AG04449 (cell line): ENCODE measurements at places on chromosomes 13 and 19.

- DNase-seq = no peak
These were observed 380.8 kb downstream of the KCTD12 start for GRCh38 chr13:76505437-76505836.

GRCh38 chr13:33045851-33046592 lies 29.8 kb downstream of the KL start:
- DNase-seq = no peak

DNA sequence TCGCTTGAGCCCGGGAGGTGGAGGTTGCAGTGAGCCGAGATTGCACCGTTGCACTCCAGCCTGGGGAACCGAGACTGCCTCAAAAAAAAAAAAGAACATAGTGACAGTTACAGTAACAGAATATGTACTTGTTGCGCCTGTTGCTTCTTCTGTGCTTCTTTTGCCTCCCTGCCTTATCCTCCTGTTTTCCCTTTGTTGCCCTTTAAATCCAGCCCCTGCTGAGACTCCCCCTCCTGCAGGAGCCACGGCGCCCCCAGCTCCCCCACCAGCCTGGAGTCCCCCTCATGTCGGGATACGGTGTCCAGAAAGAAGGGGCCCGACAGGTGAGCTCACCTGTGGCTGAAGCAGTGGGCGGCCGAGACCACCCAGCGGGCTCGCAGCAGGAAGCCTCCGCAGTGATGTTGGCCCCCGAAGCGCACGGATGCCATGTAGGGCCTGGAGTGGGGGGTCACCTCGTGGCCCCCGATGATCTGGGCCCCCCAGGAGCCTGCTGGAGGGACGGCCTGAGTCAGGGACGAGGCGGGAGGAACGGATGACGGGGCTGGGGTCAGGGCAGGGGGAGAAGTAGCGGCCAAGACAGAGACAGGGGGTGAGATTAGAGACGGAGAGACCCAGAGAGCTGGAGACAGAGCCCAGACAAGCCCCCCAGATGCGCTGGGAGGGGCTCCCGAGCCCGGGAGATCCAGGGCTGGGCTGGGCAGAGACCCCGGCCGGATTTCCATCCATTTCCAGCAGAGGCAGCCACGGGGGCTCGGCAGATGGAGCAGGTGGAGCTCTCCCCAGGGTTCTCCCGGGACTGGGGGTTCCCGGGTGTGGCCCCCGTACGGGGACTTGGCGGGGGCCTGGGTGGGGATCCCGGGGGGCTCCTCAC lies 536 bp downstream of the PRSS57 start:
- no peak for DNase-seq

GRCh38 chr13:34153428-34154180 lies 335.7 kb downstream of the RFC3 start:
- DNase-seq = no peak

DNA sequence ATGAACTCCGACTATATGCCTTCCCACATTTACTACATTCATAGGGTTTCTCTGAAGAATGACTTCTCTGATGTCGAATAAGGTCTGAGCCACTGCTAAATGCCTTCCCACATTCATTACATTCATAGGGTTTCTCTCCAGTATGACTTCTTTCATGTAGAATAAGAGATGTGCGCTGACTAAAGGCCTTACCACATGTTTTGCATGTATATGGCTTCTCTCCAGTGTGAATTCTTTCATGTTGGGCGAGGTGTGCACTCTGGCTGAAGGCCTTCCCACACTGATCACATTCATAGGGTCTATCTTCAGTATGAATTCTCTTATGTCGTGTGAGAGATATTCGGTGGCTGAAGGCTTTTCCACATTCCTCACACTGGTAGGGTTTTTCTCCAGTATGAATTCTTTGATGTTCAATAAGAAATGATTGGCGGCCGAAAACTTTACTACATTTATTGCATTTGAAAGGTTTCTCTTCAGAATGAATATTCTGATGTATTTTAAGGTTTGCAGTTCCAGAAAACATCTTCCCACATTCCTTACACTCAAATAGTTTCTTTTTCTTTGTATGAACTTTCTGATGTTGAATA lies 35.8 kb downstream of the ZNF667 start:
- no peak for DNase-seq

DNA sequence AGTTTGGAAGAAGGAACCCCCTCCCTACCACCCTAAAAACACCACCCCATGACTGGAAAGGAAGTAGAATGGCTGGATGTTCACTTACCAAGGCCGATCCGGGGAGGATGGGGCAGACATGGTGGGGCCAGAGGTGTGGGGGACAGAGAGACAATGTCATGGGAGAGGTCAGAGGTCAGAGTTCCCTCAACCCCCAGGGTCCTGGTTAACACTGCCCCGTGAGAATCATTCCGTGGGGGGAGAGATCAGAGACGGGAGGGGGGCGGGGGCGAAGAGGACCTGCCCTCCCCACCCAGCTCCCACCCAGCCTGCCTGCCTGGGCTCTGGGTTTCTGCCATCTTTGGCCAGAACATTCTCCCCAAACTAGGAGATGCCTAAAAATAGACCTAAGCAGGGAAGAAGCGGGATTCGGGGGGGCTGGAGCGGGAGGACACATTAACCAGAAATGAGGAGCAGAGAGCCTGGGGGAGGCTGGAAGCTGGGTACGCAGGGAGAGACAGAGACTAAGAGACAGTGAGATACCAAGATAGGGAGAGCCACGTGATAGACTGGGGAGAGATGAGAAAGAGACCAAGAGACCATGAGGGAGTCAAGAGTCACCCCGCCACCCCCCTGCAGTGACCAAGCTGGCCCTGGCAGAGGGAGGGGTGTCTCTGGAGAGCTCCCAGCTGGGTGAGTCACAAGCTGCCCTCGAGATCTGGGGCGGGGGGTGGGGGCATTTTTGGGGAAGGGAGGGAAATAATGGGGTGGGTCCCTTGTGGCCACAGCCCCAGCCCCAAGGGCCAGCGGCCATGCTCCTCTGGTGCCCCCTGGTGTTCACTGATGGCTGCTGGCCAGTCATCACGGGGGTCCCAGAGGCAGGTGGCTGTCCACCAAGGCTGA lies 6.1 kb upstream of the KANK2 start:
- peak; percentile 34 for DNase-seq

DNA sequence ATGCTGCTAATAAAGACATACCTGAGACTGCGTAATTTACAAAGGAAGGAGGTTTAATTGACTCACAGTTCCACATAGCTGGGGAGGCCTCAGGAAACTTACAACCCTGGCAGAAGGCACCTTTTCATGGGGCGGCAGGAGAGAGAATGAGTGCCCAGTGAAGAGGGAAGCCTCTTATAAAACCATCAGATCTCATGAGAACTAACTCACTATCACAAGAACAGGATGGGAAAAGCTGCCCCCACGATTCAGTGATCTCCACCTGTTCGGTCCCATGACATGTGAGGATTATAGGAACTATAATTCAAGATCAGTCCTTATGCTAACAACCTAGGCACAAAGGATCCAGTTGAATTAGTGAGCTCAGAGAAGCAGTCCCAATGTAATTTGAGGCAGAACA lies 59.4 kb downstream of the GPC6 start:
- DNase-seq = no peak

DNA sequence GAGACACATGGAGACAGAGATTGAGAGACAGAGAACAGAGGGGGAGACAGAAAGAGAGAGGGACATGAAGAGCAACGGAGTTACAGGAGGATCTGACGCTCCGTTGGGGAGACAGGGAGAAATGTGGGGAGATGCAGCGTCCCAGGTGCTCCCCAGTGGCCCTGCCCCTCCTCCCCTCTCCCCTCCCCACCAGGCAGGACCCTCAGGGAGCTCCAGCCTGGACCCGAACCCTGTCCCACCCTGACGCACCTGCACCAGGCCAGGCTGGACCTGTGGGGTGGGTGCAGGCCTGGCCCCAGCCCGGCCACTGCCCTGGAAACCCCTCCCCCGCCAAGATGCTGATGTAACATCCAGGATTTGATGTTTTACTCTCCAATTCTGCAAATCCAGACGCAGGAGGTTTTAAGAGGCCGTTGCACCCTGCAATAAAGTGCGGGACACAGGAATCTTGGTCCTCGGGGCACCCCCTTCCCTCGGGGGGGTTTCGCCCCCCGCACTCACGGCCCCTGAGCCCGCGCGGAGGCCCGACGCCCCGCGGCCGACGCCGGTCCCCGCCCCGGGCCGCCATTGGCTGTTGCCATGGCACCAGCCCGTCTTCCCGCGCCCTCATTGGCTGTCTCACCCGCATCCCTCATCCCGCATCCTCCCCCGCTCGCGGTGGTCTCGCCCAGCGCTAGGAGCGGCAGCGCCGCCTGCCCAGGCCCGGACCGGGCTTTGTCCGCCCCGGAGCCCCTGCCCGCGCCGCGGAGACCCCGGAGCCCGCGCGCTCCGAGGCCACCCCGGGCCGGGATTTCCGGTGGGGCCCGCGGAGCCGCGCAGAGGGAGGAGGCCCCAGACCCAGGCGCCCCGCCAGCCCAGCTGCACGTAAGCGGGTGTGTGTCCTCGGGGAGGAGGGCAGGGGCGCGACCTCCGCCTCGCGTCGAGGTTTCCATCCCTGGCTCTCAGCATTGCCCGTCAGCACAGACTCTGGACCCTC lies at the start of gene APC2:
TSS of gene APC2 (plus strand) at position 655 of the 976 bp plus-strand sequence. CDS start 2,881 bp downstream, outside the sequence.
- no peak for DNase-seq

- DNase-seq = no peak
These were observed 28.1 kb upstream of the USP12 start for GRCh38 chr13:27199696-27200095.

GRCh38 chr13:60448907-60449510 lies 52.0 kb downstream of the TDRD3 start:
- DNase-seq = peak; percentile 12

GRCh38 chr13:33817513-33817900 lies 442 bp upstream of the RFC3 start:
- DNase-seq = no peak

- no peak for DNase-seq
These were observed 224.7 kb downstream of the GGACT start for GRCh38 chr13:100363874-100364273.

DNA sequence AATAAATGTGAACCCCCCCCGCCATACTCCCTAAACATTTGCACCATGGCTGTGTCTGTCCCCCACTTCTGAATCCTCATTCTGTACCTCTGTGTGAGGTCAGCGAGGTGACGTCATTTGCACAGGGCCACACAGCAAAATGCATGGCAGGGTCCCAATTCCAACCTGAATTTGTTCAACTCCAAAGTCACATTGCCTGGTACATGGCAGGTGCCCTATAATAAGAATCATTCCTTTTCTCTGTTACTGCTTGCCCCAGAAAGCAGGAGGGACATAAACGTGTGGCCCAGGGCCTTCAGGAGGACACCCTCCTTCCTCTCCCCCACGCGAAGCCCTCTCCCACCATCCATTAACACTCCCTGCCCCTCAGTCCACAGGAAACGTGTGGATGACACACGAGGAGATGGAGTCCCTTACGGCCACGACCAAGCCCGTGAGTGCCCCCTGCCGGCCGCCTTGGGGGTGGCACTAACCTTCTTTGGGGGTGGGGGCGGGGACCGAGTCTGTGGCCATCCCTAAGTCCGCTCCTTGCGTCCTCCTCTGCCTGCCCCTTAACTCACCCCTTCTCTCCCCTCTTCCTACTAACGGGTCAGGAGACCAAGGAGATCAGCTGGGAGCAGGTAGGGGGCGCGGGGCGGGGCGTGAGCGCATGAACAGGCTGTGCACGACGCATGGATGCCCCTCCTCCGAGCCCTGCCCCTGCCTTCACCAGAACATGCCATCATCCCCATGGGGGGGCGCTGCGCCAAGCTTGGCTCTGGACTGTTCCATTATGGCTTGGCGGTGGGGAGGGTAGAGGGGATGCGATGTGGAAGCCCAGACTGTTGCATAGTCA lies 9.4 kb downstream of the HRC start:
- no peak for DNase-seq

- DNase-seq = peak; percentile 73
These were observed 5.2 kb downstream of the CHAMP1 start for GRCh38 chr13:114319441-114319913.

- no peak for DNase-seq
These were observed 557 bp downstream of the PSPC1 start for GRCh38 chr13:19782049-19782726.

GRCh38 chr13:74288361-74288911 lies 154.2 kb upstream of the KLF12 start:
- DNase-seq = no peak

- no peak for DNase-seq
These were observed at the start of gene ZNF780A for GRCh38 chr19:40090241-40091204. Gene ZNF780A (minus strand): TSS chr19:40090943. CDS start chr19:40084753, 6,190 bp downstream.
